ENCODE measurements at places on chromosomes 4 and X.

DNA sequence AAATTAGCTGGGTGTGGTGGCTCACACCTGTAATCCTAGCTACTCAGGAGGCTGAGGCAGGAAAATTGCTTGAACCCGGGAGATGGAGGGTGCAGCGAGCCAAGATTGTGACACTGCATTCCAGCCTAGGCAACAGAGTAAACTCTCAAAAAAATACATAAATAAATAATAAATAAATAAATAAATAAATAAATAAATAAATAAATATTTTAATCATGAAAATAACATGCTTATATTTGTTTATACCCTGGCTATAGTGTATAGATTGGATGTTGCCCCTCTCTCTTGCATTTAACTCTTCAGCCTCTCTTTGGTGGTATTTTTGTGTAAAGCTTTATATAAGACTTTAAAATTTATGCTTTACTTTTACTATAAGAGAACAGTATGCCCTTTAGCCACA, 51.8 kb downstream of the KCNIP4 start:
- DNase-seq: no peak

- no peak for DNase-seq
Observed at GRCh38 chr4:86122404-86122803, 237.4 kb downstream of the MAPK10 start.

- no peak for DNase-seq
Observed at GRCh38 chr4:147780137-147780777, 48.4 kb downstream of the ARHGAP10 start.

- no peak for DNase-seq
Observed at GRCh38 chrX:129361576-129361975, 161.7 kb downstream of the SMARCA1 start.

GRCh38 chr4:175407926-175408325, 404.1 kb downstream of the GPM6A start:
- no peak for DNase-seq

DNA sequence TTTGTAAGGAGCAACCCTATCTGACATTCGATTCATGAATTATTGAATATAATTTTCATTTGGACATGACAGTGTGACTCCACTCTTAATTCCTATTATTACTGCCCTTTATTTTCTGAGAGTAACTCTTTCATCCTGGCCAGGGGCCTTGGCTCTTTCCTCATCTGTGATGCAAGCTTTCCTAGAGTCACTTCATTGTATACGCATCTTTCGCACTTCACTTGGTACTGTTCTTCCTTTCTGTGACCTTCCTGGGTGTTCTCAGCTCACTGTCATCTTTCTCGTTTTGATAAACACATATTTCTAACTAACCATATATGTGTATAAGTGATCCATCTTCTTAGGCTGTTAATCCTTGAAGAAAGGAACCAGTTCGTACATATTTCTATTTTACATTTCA, 160.3 kb downstream of the PDGFC start:
- DNase-seq: no peak

DNA sequence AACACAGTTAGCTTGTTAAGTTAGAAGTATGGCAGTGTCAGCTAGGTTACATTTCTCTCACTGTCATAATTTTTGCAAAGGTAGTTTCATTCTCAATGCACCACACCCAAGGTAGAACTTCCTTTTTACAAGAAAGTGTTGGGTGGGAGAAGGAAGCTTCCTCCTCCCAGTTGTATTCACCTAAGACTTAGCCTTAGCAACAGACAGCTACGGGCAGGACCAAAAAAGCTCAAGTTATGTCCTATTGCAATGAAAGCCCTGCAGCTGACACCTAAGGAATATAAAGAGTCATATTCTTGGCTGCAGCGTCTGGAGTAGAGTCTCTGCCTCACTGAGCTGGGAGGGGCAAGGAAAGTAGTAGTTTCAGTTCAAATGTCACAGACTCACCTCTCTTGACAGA, 25.1 kb upstream of the PRDM8 start:
- no peak for DNase-seq

DNA sequence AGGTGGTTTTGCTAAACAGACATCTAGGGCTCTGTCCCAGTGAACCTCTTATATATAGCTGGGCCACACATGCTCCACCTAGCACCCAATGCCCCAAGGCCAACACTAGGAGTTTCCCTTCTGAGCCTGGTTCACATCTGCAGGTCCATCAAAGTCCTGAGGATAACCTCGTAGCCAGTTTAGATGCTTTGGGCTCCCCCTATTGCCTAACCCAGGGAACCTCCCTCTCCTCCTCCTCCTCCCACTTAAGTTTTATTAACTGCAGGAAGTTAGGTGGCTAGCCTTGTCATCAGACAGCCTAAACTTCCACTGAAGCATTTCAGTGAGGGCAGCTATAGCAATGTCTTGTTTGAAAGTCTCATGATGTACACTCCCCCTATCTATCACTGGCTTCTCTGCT, 88.0 kb downstream of the GUCY2F start:
- DNase-seq: no peak

DNA sequence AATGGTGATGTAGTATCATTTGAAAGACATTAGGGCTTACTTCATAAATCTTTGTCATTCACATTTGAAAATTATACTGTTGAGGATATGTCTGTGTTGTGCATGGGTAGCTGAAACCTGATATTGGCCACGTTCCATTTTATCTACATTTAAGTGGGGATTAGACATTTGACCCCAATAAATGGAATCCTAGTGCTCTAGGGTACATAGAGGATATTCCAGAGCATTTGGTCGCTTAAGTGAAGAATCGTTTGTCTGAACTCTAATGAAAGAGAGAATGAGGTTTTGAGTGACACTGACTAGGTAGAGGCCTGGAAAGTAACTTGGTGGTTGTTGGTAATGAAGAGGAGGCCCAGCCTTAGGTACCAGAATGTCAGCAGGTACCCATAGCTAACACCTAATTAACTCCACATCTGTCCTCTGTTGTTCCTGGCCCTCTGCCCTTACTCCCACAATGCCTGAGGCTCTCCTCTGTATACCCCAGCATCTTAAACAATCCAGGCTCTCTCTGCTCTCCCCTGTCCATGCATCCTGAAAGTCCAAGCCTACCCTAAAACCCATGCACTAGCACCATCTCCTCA, 299.5 kb upstream of the KLF3 start:
- DNase-seq: no peak

DNA sequence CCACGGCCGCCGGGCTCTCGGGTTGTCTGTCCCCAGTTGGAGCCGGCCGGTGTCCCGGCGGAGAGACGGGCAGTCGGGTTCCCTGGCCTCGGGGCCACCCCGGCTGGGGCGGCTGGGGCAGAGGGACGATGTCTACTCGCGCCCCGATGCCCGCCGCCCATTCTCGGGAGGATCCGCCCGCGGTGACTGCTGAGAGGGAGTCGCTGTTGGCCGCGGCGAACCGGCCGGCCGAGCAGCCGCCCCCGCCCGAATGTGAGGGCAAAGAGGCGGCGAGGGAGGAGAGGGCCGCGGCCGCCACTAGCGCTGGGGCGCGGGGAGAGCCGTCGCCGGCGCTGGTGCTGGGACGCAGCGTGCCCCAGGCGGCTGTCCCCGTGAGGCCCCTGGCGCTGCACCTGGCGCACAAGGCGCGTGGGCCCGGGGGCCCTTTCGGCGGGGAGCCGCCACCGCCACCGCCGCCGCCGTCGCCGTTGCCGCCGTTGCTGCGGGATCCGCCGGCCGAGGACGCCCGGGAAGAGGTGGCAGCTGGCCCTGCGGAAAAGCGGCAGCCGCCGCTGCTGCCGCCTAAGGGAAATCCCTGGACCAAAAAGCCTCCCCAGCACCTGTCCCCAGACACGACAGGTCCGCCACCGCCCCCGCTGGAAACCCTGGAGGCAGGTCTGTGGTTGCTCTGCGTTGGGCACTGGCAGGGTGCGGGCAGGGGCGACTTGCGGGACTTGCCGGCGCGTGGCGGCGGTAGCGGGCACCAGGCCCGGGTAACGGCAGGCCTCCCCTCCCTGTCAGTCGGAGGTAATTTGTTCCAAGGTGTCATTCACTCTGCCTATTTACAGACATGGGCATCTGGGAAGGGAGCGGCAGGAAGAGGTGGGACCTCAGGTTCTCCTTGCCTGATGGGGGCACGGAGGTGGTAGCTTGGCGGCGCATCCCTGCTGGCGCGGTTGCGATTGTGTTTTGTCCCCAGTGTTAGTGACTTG, 739 bp downstream of the LARP1B start:
- DNase-seq: peak; percentile 46

DNA sequence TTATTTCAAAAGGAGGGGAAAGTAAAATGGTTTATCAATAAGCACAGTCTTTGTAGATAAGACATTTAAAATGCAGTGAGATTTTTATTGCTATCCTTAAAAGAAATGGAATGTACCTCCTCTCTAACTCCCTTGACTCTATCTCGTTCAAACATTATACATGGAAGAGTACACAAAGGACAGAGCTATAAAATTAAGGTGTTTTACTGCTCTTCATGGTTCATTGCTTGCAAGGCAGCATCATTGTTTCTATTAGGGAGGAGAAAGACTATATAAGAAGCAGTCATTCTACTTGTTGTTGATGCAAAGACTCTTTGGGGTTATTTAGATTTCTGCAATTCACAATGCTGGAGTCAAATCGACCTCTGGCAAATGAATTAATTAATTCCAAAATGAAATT, 380.2 kb upstream of the NDST3 start:
- no peak for DNase-seq

DNA sequence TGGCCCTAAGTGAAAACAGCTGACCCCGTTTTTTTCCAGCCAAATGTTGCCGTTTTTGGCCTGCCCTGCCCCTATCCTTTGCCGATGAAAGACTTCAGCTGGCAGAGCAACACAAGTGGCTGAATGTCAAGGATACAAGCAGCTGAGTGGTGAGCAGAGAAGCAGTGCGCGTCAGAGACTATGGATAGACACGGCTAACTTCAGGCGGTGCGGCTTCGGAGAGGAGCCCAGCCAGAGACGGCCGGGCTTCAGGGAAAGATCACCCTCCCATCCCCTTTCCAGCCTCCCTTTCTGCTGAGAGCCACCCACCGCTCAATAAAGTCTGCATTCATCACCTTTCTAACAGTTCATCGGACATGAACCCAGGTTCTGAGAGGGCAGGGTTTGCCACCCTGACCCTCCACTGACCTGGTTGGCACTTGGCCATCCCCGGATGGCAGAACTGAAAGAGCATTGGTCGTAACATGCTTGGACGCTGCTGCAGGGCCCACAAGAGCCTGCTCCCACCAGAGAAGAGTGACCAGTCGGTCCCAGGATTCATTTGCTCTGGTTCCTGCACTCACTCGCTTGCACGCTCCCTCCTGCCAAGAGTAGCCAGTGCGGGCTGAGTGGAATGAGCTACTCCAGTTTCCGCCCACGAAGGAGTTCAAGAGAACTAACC, 125.8 kb downstream of the PPEF1 start:
- no peak for DNase-seq

DNA sequence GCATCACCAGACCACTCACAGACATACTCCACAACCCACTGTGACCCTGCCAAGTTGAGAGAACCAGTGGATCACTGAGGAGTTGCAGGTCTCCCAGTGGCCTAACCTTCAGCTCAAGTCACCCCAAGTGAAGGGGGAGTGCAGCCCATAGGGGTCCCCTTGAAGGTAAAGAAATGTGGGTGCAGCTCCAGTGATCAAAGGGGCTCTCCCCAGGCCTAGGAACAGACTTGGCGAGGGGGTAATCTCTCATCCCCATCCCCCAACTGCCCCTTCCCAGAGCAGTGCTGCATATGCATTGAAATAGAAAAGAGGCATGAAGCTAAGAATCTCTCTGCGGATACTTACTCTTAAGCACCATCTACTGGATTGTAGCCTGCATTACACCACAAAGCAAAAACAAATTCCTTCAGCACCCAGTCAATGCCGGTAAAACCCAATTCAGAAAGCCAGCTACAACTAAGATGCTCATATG, 27.0 kb downstream of the MAGEE1 start:
- no peak for DNase-seq

- no peak for DNase-seq
Observed at GRCh38 chr4:16636912-16637630, 261.4 kb downstream of the LDB2 start.

DNA sequence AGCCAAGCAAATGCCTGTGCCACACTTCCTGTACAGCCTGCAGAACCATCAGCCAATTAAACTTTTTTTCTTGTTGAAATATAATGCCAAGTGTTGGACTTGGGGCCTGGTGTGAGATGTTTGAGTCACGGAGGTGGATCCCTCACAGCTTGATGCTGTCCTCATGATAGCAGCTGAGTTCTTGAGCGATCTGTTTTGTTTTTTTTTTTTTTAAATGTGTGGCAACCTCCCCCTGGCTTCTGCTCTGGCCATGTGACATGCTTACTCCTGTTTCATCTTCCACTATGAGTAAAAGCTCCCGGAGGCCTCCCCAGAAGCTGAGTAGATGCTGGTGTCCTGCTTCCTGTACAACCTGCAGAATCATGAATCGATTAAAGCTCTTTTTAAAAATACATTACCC, 973.3 kb upstream of the FTHL17 start:
- DNase-seq: no peak

GRCh38 chrX:2401590-2402360, 99.0 kb downstream of the DHRSX start:
- DNase-seq: no peak

DNA sequence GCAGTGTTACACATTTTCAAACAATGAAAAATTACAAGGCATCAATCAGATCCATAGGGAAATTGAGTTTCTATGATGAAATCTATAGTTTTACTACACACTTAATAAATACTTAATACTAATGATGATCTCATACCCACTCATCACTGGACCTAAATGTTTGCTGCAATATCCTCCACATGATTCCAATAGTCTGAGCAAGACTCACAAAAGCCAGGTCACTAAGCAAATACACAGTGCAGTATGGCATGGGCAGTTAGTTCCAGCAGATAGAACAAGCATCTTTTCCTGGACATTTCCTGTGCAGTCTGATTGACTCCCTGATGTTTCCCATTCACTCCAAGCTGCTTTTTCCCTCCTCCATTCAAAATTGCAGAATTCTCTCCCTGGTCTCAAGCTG, 109.0 kb upstream of the ATOH1 start:
- DNase-seq: no peak

DNA sequence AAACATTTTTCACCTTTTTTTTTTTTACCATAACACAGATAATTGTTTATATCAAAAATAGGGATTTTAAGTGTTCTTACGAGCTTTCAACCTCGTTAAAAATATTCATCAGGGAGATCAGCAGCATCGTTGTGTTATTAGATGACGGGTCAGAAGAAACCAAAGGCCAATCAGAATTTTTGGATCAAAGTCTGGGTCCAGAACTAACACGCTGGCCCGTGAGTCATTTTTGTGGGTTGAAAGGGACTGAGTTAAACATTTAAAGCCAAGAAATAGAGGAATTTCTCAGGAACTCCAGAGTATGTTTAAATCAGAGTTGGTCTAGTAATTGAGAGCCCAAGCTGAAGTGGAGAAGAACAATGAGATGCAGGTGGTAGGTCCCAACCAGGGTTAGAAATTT, 170.8 kb downstream of the TLL1 start:
- no peak for DNase-seq

- DNase-seq: no peak
Observed at GRCh38 chr4:173524218-173525117, 5.6 kb downstream of the HAND2 start.

GRCh38 chrX:88170553-88170952, 576.5 kb upstream of the CPXCR1 start:
- no peak for DNase-seq
